ENCODE measurements at places on chromosomes 2 and 18.
A peak's percentile ranks its signal among the peaks of the same experiment; 100 is the strongest.

DNA sequence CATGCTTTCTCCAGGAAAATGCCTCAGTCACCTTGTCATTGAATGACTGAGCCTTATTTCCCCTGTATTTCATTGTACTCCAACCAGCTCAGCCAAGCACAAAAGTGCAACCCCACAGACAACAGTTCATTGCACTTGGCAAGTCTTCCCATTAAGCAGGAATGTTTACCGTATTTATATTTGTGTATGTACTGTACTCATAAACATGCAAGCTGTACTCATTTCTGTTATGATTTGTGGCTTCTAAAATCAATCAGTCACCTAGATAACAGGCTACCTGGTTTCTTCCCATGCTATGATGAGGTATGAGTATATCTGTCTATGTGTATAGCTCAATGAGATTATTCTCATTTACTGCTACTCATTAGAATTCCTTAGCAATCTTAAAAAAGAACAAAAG lies 505.5 kb upstream of the FAM98A start:
- DNase-seq: no peak

GRCh38 chr2:18284331-18284730 lies 276.1 kb downstream of the RDH14 start:
- DNase-seq: no peak

DNA sequence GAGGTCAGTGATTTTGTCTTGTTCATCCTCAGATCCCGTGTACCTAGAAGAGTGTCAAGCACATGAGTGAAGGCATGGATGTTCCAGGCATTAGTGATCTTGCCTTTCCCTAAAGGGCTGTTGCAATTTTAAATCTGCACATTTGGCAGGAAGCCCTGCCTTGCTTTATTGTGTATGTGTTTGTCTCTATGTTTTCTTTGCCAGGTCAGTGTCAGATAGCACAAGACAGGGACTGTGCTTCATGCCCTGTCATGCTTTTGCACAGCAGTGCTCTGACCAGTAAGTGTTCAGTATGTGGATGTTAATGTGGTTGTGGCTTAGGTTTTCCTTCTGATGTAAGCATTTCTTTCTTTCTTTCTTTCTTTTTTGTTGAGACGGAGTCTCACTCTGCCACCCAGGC lies 131.5 kb downstream of the RGPD3 start:
- no peak for DNase-seq

DNA sequence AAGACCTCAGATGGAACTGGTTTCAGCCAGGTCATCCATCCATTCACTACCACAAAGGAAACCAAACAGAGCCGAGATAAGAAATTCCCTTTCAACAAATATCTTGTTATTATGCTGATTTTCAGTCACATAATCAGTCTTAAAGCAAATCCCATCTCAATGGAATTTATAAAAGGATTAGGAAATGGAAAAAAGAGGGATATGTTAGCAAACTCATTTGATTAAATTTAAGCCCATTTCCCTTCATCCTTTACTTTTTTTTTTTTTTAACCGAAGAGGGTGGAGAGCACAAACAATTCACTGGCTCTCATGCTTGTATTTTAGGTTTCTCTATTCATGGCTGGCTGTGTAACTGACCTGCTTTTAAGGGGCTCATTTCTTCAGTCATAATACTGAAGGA lies 109.0 kb upstream of the GATA6 start:
- DNase-seq: no peak

GRCh38 chr2:152580714-152581113 lies 136.5 kb downstream of the PRPF40A start:
- DNase-seq: no peak

DNA sequence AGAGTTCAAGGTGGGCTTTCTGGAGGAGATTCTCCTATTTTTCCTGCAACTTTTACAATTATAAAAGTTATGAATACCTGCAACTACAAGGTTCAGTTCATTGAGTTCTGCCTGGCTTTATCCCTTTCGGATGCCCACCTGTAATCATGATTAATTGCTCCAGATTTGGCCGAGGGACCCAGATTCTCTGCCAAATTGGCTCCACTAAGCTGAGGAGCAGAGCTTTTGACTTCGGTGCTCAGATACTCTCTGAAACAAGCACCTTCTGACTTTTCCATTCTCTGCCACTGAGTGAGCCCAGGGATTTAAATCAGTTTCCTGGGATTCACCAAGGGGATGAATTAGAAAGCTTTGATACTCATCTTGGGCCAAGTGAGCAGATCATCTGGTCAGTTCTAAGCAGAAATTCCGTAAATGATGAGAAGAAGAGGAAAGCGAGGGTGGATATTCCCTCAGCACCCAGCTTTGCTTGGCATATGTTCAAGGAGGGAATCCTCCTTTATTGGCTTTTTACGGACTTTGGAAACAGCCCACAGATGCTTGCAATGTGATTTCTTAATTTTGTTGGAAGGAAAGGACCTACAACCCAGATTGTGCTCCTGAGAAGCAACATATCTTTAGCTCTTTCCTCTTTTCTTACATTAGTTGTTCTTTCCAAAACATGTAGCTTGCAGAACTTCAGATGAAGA lies 179.2 kb downstream of the SETBP1 start:
- DNase-seq: no peak

GRCh38 chr2:54903736-54904554 lies 146.3 kb downstream of the RTN4 start:
- DNase-seq: peak; percentile 67

DNA sequence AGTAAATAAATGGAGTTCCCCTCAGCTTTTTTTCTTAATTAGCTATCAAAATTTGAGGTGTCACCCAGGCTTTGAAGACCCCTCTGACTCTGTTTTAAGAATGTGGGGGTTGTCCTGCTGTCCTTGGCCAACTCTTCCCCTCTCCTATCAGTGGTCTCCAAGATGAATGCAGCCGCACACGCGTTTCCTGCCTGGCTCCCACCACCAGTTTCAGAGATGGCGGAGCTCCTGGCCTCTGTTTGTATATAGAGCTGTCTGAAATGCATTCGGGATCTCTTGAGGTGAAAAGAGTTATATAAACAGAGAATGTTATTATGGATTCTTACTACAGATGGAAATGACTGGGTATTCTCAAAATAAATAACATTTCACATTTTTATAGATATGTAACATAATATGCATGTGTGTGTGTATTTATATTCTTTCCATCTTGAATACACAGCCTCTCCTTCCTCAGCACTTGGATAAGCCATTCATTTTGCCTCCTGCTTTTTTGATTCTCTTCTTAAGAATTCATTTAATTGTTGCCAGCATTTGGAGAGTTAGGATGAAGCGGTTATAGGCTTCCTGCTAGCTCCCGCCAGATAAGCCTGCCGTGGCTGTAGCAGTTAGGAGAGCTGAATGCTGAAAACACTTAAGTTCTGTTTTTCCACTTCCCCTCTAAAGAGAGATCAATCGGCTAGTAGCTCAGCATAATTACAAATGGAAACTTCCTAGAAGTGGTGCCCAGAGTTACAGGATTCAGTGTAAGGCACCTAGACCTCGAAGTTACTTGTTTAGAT lies 659.3 kb upstream of the FANCL start:
- no peak for DNase-seq

GRCh38 chr18:57984490-57985115 lies 59.4 kb upstream of the NEDD4L start:
- no peak for DNase-seq

GRCh38 chr2:120150040-120150482 lies 73.1 kb downstream of the TMEM185B start:
- no peak for DNase-seq

- DNase-seq: no peak
Observed at GRCh38 chr2:241160318-241160717, 10.1 kb downstream of the PPP1R7 start.

DNA sequence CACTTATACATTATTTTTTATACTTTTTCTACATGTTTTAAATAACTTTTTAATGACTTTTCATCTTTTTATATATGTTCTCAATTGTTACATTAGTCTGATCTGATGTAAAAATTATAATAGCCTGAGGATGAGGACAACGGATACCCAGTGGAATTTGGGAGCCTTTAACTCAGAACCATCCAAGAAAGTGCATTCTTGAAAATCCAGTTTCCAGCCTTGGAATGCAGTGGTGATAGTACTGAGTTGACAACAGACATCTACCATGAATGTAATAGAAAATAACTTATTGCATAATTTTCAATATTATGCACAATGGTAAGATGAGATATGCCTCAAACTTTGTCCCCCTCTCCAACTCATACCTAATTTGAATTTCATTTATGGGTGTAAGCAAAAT lies 120.7 kb upstream of the ZC3H15 start:
- DNase-seq: no peak

DNA sequence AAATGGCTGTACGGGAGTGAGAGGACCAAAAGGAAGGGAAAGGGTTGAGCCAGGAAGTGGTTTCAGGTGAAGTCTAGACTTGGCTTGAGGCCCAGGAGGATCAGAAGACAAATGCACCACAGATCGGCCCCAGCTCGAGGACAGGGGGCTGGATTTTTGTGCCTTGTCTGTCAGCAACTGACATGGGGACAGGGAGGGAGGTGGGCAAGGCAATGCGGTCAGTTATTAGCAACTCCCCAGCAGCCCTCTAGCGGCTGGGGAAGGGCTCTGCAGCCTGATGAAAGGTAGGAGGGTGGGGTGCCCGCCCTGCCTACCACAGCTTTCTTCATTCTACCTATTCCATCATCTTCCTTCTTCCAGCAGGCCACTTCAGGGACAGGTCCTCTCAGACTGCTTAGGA lies 50.0 kb downstream of the CPO start:
- DNase-seq: no peak

GRCh38 chr2:45008296-45009129 lies 739 bp downstream of the SIX2 start:
- DNase-seq: no peak

DNA sequence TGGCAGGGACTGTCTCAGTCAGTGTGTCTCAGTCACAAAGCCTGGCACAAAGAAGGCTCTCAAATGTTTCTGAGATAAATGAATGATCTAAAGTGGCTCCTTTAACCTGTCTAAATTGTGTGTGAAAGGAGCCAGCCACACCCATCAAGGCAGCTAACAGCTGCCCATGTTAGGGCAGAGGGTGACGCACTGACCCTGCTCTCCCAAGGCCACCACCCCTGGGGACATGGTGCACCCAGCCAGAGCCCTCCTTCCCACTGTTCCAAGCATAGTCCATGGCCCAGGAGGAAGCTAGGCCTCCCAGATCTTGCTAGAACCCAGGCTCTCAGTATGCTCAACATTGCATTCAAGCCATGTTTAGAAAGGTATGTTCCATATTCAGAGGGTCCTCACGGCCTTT lies 100.3 kb downstream of the KLHL29 start:
- no peak for DNase-seq

GRCh38 chr18:47893939-47894699 lies 36.3 kb downstream of the SMAD2 start:
- no peak for DNase-seq

DNA sequence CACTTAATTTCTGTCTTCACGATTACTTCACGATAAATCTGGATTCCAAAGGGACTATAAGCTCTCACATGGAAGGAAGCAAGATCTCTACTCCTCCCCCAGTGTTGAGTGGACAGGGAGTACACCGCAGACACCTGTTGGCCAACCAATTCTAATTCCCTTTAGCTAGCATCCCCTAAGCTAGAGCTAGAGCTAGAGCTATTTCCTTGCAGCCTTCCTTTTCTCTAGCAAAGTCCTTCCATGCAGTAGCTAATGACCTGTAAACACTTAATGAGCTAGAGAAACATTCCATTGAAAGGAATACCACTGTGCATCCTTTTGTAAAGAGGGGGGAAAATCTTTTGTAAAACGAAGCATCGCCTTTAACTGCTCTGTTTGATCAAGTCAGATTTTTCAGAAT lies 56.5 kb downstream of the BCL11A start:
- DNase-seq: no peak

DNA sequence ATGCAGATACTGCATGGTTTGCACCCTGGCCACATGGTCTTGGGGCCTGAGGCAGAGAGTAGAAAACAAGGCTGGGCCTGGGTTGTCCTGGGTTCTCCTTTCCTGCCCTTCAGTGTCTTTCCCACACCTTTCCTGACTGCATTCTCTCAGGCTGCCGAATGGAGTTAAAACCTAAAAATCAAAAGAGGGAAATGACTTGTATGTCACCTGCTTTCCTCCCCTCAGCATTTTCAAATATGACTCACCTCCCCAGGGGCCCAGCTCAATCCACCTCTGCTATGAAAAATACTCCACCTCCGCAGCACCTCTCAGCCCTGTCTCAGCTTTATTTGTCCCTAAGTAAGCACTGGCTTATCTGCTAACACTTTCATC lies 457.8 kb upstream of the MEX3C start:
- DNase-seq: no peak

DNA sequence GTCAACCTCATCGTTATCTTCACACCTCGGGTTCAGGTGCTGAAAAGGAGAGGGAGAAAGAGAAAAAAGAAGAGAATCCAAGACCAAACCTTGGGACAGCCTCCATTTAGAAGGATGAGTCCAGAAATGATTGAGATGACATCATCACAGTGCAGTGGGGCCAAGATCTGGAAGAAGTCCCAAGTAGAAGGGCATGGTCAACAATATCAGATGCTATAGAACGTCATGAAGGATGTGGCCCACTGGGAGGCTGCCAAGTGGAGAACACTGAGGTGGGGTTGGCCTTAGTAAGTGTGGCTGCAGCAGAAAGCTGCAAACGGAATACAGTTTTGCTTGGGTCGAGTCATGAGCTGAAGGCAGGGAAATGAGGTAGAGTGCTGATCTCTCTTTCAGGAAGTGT lies 91.1 kb upstream of the FZD7 start:
- no peak for DNase-seq

All from stimulated activated CD4-positive, alpha-beta T cell treated with anti-CD3 and anti-CD28 coated beads, Interleukin-4, amount 100 ng/mL, for 24 hours (primary cell).